ENCODE measurements at places on chromosomes 5 and 9. TPM values are rescaled to one million over a fixed set of nuclear protein-coding genes. Genes with fewer than 3 reads are reported as not detected.

The CXXC5 gene
- total RNA-seq = 89.4 TPM

The LRRC26 gene
- not detected for total RNA-seq

The CDC20B gene
- total RNA-seq = not detected

The GPR21 gene
- total RNA-seq = 2.4 TPM
